Motor neuron (in vitro differentiated cells): ENCODE measurements at places on chromosomes 16 and 17.

GRCh38 chr17:79620207-79621038 lies 9.6 kb upstream of the RBFOX3 start:
- no peak for ATAC-seq

DNA sequence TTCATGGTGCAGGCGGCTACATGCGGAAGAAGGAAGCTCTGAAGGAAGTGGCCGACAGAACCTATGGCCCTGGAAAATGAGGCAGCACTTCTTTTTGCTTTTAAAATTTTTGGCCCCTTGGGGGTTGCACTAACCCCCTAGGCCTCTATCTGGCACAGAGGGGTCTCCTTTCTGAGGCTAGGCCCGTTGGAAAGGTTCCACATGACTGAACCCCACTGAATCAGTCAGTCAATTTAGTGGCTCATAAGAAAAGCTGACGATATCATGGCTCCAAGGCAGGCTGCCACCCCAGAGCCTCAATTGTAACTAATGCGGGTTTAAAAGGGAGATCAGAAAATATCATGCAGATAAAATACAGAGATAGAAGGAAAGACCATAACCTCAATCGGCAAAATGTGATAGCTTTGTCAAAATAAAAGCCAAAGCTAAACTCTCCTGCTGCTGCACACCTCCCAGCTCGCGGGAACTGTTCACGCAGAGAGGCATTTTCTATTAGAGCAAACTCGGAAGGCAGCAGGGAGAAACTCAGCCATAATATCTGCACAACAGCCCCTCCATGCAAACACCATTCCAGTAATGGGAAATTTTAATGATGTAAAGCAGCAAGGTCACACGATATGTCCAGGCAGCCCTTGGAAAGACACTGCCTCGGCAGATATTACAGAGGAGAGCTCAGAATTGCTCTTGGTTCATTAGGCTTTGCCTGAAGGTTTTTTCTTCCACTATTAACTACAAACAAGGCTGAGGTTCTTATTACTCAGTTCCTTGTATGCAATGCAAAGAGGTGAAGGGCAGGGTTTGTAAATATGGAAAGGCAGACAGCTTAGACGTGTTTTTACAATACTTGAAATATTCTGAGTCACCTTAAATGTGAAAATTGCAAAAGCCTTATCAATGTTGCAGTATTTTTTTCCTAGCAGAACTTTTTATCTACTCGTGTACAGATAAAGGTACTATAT lies 200.4 kb upstream of the PMFBP1 start:
- peak; percentile 44 for ATAC-seq

DNA sequence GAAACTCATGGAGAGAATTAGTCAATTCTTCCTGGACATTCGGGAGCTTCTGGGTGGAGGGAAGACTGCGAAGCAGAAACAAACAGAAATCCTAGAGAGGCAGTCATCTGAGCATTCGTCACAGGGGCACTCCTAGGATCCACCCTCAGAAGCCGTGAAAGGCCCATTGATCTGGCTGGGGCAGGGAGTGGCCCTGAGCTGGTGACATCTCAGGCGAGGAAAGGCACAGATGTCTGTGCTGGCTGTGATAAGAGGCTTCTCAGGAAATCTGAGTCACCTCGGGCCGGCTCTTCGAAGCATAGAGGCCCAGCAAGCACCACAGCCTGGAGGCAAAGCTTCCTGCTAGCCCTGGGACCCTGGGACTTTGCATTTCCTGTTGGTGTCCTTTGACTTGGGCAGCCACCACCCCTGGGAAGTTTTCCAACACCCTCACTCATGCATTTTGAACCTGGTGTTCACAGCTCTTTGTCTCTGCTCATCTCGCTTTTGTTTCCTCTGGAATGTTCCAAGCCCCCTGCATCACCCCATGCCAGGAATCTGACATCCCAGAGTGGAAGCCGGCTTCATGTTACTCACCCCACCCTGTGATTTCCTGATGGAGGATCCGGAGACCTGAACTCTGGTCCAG lies 23.3 kb upstream of the CDRT4 start:
- ATAC-seq, result peak; percentile 67

DNA sequence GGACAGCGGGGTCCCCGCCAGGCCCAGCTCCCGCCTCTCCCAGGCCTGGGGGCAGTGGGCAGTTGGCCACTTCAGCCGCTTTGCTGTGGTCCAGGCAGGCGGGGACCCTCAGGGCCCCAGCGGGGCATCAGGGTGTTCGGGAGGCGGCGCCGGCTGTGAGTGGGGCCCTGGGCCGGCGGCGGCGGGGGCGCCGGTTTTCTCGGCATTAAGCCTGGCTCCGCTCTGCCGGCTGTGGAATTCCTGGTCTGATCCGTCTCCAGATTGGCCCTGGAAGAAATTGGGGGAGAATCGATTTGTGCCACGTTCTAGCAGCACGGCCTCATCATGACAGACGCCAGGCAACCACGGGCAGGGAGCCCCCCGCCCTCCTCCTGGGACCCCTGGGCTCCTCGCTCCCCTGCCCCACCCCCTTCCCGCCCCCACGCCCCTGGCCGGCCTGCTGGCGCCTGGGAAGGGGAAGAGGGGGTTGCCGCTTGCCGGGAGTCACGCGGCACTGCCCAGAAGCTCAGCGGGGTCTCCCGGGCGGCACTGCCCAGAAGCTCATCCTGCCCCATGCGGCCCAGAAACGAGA lies 28.6 kb upstream of the SSTR5 start:
- no peak for ATAC-seq

GRCh38 chr17:80109066-80109660 lies 7.8 kb downstream of the GAA start:
- no peak for ATAC-seq

DNA sequence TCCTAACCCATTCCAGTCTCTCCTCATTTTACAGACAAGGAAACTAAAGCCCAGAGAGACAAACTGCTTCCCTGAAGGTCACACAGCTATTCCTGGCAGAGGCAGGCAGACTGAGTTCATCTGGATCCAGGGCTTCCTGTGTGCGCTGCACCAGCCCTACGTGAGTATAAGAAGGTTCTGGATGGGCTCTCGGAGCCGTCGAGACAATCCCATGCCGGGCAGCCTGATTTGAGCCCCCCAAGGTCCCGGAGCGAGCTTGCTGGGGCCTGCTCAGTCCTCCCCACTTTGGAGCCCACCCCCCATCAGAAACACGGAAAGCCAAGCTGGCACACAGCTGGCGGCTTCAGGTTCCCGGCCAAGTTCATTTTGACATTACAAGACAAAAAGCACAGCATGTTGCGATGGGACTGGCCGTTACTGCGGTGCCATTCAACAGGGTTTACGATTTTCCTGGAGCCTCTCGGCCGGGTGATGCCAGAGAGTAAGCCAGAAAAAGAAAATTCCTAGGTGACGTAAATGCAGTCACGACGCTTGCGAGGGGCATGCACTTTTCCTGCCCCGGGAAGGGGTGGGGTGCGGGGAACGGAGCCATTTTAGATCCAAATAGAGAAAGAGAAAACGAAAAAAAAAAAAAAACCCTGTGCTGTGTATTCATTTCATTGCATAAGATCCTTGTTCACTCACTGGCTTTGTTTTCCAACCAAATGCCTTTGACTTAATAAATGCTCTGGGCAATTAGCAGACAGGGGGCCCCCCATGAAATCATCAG lies 167.1 kb upstream of the FOXF1 start:
- ATAC-seq, result peak; percentile 53

DNA sequence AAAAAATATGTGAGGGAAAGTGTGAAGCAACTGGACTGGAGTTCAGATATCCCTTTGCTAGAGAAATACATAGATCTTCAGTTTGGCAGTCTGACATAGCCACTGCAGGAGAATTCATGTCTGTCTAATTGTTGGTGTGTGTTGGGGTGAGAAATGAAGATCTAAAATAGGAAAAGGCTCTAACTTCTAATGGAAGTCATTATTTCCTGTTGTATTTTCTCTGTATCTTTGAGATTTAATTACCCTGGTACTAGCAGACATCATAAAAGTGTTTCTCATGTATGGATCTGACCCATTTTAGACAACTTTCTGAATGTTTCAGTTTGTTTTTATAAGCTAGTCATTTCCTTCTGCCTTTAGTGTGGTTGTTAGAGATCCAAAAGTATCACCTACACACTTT lies 128.3 kb downstream of the NLK start:
- ATAC-seq, result no peak

GRCh38 chr17:82449131-82449882 lies 1.2 kb downstream of the CYBC1 start:
- ATAC-seq, result peak; percentile 7

DNA sequence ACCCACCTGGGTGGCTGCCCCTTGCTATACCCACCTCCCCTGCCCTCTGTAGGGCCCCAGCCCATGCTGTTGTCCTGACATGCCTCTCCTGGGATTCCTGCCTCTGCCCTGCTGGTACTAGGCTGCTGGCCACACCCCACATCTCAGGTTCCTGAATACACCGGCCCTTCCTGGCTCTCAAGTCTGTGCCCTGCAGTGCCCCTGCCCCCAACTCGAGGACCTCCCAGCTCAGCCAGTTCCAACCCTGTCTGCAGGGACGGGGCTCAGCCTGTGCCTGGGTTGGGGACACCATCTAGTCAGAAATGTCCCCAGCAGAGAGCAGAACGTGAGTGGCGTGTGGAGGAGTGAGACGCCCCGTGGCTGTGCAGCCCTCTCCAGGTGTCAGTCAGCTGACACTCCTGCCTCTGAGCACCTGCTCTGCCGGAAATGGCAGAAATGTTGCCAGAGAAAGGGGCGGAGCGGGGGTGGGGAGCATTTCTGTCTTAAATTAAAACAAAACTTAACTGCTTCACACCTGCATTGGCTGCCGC lies 28.7 kb downstream of the ACSF3 start:
- ATAC-seq, result no peak

DNA sequence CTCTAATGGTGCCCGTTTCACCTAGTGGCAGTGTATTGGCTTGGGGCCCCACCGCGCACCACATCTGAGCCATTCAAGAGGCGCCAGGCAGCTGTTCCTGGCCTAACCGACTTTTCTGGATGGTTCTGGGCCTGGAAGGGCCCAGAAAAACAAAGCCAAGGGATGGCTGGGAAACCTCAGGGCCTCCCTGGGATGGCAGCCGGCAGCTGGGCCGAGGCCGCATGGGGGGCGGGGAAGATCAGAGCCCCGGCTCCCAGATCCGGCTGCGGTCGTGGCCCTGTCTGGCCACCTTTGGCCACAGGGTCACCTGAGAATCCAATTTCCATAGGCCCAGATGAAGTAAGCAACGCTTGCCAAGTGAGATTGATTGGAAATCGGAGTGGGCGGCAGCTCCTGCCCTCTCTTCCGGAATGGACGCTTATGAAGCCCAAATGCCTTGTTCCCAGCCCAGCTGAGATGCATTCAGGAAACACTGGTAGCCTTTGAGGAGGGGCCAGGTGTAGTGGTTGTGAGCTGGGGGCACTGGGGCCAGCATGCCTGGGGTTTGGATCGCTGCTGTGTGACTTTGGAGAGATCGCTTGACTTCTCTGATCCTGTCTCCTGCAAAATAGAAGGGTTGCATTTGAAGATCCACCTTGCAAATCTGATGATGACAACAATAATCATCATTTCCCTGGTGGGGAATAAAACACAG lies 163.8 kb upstream of the GSE1 start:
- no peak for ATAC-seq

DNA sequence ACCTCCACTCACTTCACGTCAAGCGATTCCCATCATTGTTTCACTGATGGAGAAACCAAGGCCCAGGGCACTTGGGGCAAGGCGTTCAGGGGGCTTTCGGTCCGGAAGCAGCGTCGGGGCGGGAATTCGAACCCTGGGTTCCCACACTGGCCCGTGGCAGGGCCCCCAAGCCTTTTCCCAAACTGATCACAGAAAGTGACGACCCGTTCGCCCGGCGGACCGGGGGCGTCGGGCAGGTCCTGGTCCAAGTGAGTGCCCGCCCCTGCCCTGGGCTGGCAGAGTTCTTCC lies 856 bp upstream of the MON1B start:
- no peak for ATAC-seq

DNA sequence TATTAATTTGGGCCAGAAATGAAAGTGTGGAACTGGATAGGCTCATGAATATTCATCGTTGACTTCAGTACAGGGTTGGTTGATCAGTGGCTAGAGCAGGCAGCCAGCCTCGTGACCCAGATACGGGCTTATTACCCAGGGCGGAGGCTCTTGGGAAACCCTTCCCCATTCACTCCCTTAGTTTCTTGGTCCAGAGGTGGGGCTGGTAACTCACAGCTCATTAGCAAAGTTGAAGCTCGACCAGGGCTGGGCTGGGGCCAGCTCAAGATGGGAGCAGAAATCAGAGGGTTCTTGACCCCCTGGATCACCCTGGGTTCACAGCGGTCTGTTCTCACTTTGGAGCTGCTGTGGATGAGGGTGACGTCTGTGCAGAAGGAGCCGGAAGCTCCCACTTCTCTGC lies 44.6 kb upstream of the GSE1 start:
- no peak for ATAC-seq

DNA sequence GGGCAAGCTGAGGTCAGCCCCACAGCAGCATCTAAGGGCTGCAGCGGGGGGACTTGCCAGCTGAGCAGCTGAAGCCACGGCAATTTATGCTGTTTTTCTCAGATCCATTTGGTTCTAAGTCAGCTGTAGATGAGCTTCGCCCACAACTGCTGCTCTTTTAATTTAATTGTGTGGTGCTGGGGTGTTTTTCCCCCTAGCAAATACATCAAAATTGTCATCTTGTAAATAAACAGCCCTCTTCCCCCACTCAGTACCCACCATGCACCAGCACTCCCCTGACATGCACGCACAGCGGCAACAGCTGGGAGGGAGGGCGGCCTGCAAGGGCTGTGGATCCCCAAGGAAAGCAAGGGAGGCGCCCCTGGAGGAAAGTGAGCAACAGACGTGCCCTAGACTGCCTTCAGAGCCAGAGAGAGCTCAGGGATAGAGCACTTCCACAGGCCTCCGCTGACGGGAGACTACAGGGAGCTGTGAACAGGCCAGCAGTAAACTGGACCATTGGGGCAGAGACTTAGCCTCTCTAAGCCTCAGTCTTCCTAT lies 149.5 kb downstream of the TMEM132E start:
- ATAC-seq, result peak; percentile 63

DNA sequence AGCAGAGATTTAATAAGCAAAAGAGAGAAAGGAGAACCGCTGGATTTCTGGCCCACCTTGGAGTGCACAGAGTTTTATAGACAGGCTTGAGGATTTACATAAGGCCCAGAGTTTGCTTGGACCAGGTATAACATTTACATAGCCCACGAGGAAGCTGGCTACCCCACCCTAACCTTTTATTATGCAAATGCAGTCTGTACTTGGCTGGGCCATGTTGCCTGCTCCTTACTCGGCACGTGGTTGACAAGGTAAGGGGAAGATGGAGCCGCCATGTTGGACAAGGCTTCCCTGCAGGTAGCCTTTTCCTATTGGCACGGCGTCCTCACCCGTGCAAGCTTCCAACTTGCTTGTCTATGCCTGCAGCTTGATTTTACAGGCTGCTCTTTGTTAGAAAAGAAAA lies 35.2 kb upstream of the HS3ST3A1 start:
- ATAC-seq, result no peak

DNA sequence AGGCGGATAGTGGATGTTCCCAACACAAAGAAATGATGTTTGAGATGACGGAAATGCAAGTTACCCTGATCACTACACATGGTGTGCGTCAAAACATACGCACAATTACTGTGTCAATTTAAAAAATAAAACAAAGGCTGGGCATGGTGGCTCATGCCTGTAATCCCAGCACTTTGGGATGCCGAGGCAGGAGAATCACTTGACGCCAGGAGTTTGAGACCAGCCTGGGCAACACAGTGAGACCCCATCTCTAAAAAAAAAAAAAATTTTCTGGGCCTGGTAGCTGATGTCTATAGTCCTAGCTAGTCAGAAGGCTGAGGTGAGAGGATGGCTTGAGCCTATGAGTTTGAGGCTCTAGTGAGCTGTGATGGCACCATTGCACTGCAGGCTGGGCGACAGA lies 51.8 kb downstream of the TEKT5 start:
- no peak for ATAC-seq
